ENCODE measurements at places on chromosomes 6 and 20. TPM values are rescaled to one million over a fixed set of nuclear protein-coding genes. Genes with fewer than 3 reads are reported as not detected.

Gene DLK2
- total RNA-seq: 3.4 TPM

Gene COMMD7
- 61.1 TPM for total RNA-seq

Gene LINC00237
- not detected for total RNA-seq

Gene RAD21L1
- not detected for total RNA-seq

Gene MYLIP
- total RNA-seq: 11.8 TPM

Gene APOBEC2
- total RNA-seq: not detected

Gene GLP1R
- not detected for total RNA-seq

Gene CCN6
- total RNA-seq: not detected

Gene RAB32
- total RNA-seq: 91.6 TPM

Gene TXLNB
- 0.10 TPM for total RNA-seq

Gene SNAP25
- total RNA-seq: 11.9 TPM

Gene C4A
- 5.6 TPM for total RNA-seq

Gene MYBL2
- total RNA-seq: 51.2 TPM

Gene SLC22A1
- total RNA-seq: not detected

Gene SIGLEC1
- total RNA-seq: not detected

Gene CST7
- total RNA-seq: 4.2 TPM

Gene VSX1
- 0.32 TPM for total RNA-seq

Gene TSPO2
- total RNA-seq: not detected

Gene RAET1L
- total RNA-seq: not detected

Gene GRM4
- not detected for total RNA-seq

Gene NRN1
- total RNA-seq: 105 TPM

Gene OLIG3
- total RNA-seq: not detected

Gene KIF13A
- total RNA-seq: 27.2 TPM

Gene UBE2C
- 435 TPM for total RNA-seq

Gene IL17A
- not detected for total RNA-seq

Gene OR2B6
- total RNA-seq: 0.27 TPM

Gene CGA
- 26.6 TPM for total RNA-seq

All from M059J (cell line).